ENCODE measurements at places on chromosomes 2 and 18.

DNA sequence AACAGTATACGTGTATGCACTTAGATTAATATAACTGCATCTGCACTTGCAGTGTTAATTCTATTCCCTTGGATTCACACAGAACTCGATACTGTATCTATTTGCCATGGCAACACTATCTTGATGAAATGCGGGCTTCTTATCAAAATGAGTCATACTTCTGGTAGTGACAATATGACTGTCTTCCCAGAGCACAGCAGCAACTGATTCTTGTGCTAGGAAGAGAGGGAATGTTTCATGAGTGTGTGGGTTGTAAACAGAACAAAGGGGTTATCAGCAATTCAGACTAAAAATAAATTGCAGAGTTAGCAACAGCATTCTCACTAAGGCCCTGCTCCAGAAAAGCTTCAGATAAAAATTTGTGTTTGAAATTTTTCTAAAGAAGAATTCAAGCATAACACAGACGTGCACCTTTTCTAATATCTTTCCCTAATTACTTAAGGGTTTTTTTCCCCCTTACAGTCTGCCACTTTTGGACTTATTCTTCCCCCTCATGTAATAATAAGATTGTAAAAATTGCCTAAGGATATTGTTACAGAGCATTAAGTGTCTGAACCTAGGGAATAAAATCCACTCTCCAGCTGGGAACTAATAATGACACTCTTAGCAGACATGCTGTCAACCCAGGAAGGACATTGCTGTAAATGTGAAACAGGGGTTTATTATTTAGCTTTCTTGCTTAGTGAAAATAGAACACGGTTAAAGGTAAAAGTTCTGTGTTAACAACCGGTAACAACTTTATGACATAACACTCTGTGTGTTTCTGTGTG, 99.9 kb upstream of the SLC38A11 start:
- no peak for DNase-seq

DNA sequence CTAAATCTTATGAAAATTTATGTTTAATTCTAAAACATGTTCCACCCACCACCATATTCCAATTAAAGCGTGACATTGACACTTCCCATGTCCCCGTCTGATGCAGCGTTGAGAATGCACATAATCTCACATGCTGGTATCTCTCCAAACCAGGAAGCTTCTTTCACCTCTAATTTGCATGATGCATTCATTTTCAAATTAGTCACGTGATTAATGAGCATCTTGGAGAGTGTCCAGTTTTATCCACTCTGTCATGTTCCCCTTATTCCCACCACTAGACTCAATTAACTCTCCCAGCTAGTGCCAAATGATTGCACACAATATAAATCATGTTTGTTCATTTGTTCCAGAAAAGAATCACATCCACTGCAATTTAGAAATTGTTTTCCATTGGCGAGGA, 105.8 kb downstream of the RIT2 start:
- no peak for DNase-seq

DNA sequence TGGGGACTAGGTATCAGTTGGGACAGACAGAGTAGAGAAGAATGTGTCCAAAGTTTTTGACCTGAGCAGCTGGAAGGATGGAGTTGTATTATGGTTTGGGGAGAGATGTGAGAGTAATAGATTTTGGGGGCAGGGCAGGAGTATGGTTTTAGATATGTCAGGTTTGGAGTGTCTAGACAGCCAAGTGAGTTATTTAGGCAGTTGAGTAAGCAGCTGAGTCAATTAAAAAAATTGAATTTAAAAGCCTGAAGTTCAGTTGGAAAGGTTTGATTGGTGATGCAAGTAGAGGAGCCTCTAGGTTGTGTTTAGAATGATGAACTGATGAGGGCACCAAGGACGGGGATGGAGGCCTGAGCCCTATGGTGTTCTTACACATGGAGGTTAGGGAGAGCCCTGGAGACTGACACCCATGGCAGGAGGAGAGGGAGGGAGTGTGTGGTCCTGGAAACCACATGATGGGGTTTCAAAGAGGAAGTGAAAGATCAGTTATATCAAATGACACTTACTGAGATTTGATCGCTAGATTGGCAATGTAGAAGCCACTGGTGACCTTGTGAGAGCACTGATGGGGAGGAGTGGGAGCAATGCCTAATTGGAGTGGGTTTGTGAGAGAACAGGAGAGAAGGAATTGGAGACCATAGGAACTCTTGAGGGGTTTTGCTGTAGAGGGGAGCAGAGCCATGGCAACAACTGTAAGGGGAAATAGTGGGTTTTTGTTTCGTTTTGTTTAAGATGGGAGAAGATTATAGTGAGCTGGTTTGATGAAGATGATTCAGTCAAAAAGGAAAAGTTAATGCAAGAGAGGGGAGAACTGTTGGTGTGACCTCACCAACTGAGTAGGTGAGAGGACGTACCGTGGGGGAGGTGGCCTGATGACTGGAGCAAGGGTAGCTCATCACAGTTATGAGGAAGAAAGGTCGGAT, 10.3 kb downstream of the ITGA6 start:
- DNase-seq: no peak

DNA sequence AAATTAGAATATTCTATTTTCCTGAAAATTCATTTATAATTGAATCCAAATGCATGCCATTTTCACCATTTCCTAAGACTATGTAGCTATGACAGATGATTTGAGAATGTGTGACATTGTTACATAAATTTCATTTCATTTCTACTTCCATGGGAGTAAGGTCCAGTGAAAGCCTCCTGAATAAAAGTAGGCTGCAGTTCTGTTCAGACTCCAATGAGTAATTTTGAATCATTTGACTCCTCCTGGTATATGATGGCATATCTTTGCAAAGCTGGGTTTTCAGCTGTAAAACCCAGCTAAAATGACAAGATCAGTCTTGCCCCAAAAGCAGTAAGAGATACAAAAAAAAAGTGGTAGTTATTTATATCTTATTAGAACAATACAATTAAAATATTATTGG, 101.0 kb upstream of the DNAJC10 start:
- DNase-seq: no peak

- DNase-seq: no peak
Measured at GRCh38 chr2:240395896-240396622, 39.4 kb upstream of the GPC1 start.

- DNase-seq: no peak
Measured at GRCh38 chr2:223328578-223328977, 273.6 kb downstream of the SCG2 start.

GRCh38 chr2:98334439-98335078, 11.7 kb upstream of the CNGA3 start:
- DNase-seq: no peak

DNA sequence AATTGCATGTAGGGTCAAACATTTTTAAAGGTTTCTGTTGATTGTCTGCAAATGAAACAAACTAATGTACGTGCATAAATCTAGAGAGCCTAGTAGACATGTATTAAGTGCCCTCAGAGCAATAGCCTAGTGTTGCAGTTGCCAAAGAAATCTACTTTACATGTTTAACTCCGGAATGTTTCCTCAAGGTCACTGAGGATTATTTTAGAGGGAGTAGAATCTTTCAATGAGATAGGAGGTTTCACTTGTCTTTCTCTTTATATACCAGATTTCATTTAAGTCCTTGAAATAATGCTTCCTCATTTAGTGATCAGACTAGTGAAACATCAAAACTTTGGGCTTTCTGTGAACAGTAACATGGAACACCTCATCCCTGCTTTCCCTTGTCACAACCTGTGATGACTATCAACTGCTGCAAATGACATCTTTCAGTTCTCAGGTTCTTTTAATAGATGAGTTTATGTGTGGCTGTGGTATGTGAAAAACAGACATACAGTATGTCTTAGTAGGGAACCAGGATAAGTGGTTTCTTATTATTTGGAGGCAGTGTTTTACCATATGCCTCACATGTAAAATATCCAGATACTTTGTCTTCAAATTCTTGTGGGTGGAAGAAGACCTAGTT, 5.5 kb downstream of the UBE2E3 start:
- DNase-seq: no peak

GRCh38 chr2:8572712-8573233, 109.1 kb upstream of the ID2 start:
- DNase-seq: no peak

DNA sequence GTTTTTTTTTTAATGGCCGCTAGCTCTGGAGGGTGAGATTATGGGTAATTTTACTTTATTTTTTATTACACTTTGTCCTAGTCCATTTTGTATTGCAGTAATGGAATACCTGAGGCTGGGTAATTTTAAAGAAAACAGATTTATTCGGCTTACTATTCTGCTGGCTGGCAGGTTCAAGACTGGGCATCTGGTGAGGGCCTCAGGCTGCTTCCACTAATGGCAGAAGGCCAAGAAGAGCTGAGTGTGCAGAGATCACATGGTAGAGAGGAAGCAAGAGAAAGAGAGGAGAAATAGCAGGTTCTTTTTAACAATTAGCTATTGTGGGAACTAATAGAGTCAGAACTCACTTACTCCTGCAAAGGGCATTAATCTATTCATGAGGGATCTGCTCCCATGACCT, 52.4 kb upstream of the ARHGAP28 start:
- no peak for DNase-seq

DNA sequence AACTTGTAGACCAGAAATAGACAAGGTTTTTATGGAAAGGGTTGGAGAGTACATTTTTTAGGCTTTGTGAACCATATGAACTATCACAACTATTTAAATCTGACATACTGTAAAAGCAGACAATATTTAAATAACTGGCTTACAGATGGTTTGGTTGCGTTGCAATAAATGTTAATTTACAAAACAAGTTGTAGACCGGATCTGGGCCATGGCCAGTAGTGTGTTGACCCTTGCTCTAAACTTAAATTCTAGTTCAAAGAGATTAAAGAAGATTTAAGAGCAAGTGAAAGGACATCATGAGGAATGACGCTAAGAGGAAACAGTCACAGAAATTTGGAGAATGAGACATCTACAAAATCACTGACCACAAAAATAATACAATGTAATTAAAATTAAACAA, 652.7 kb downstream of the DCDC2C start:
- no peak for DNase-seq

GRCh38 chr2:149427387-149427786, 97.0 kb downstream of the LYPD6 start:
- no peak for DNase-seq

DNA sequence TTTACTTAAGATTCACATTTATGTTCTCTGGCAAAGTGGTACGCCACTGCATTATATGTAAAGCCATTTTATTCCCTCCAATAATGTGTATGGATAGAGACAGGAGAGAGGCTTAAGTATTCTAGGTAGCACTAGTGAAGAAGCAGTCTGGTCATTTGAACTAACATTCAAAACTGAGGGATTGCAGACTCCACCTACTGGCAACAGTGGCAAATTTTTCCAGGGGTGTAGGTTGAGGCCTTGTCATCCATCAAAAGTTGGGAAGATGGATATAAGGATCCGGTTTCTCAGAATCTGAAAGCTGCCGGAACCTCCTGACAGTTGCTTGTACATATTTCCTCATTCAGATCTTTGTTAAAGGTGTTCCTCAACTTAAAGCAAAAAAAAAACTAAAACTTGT, 465.5 kb upstream of the FSHR start:
- DNase-seq: no peak

GRCh38 chr2:158922601-158923000, 45.8 kb upstream of the TANC1 start:
- DNase-seq: no peak

DNA sequence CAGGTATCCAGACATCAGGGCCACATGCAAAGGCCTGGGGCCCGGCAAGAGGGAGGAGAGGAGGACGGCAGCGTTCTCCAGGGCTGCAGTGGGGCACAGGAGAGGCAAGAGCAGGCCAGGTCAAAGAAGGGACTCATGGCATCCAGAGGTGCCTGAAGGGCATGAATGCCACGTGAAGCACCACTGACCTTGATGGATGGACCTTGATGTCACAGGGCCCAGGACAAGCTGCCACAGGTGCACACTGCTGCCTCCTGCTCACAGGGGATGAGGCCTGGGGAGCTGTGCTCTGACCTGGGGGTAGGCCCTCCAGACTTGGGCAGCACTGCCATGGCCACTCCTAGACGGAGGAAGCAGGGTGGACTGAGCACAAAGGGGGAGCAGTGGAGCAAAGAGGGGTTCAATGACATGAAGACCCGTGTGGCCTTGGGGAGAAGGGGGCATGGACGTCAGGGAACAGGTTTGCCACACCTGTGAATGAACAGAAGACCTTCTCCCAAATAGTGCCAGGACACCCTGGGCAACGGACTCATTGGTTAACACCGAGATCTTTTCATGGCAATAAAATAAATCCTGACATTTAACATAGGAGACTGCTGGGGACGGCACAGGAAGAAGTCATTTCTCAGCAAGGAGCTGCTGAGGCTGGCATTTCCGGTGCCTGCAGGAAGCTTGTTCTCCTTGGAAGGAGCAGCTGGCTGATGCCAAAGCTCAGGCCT, 65.6 kb downstream of the EMX1 start:
- DNase-seq: no peak

GRCh38 chr18:369224-370015, 101.6 kb upstream of the THOC1 start:
- no peak for DNase-seq

DNA sequence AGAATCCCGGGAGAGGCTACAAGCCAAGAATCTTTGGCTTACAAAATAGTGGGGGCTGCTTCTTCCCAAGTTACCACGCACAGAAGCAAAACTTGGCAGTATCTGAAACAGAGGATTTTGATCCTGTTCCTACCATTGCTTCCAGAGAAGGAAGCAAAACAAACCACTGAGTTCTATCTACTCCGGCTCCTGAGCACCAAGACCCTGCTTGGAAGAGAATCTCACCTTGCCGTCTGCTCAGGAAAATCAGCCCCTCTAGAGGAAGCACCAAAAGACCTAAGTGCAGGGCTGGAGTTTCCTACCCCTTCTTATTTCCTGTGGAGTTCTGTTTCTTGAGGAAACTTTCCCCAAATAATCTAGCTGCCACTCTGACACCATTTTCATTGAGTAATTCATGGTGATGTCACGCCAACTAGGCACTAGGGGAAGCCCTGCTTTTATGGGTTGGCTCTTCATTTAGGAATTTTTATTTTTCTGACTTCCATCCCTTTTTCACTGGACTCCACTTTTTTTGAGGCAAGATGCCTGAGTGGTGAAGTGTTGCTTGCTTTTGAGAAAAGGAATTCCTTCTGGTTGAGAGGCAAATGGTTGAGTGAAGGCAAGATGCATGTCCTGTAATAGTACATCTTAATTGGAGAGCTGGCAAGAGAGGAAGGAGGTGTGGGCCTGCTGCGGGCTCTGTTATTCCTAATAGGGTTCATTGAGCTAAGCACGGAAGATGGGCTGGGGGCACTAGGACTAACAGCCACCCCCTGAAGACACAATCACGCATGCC, 36.8 kb upstream of the EML4 start:
- no peak for DNase-seq

DNA sequence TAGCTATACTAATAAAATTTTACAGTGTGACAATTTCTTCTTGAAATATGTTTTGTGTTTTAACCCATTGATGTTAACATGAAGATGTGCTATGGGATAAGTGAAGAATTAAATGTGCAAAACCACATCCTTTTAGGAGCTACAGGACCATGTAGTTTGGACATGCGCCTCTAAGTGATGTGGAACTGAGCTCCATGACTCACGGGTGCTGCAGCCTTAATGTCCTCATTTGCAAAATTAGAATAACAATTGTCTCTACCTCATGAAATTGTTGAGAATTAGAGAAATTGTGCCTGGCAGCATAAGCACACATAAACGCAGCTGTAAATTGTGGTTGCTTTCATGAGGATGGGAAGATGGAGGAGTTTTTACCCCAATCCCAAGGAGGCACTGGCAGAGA, 31.6 kb upstream of the TPO start:
- DNase-seq: no peak

- no peak for DNase-seq
Measured at GRCh38 chr2:169472249-169472648, 7.0 kb upstream of the BBS5 start.
